Osteoblast (primary cell): ENCODE measurements at places on chromosomes 6 and 20. TPM values are rescaled to one million over a fixed set of nuclear protein-coding genes. Genes with fewer than 3 reads are reported as not detected.

DNA sequence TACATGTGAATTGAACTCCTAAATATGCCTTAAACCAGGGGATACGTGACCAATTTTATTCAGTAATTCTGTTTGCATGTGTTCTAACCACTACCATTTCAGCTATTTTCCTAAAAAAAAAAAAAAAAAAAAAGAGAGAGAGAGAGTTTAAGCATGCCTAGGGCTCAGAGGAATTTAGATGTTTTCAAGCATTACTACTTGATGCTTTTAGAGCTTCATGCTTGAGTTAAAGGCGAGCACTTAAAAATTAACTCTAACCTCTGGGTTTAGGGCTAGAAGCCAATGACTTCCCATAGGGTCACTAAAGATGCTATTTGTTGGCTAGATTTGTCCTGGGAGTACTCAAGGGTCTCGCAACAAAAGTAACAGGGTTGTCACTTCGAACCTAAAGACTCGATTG, 217.7 kb downstream of the ATXN1 start:
- DNase-seq = peak; percentile 6

Gene KCNQ5
- 4.0 and 8.5 TPM in 2 replicates for total RNA-seq

Gene PSORS1C2
- total RNA-seq = not detected in 2 replicates

Gene TP53INP2
- 7.7 and 8.0 TPM in 2 replicates for total RNA-seq

Gene PLN
- total RNA-seq = 0.36 and 0.59 TPM in 2 replicates

GRCh38 chr6:116244284-116244683, 9.6 kb downstream of the TSPYL4 start:
- DNase-seq = no peak
